Tongue (tissue), 3 donors: ENCODE measurements at places on chromosomes 5 and 9. TPM values are rescaled to one million over a fixed set of nuclear protein-coding genes. Genes with fewer than 3 reads are reported as not detected.

The SPINK7 gene
- not detected for total RNA-seq

The OCLN gene
- 8.0 TPM for total RNA-seq

The SLC1A1 gene
- 1.5 TPM for total RNA-seq

The NR5A1 gene
- not detected for total RNA-seq

The ANKS6 gene
- 12.3 TPM for total RNA-seq
